Activated T-helper 17 cell treated with anti-CD3 and anti-CD28 coated beads, Interleukin-2, amount 50 U/mL, for 72 hours (primary cell): ENCODE measurements at places on chromosomes 4 and X. TPM values are rescaled to one million over a fixed set of nuclear protein-coding genes. Genes with fewer than 3 reads are reported as not detected.
A peak's percentile ranks its signal among the peaks of the same experiment; 100 is the strongest.

Gene TASL
- total RNA-seq, result 1.9 TPM

Gene NUDT11
- 2.2 TPM for total RNA-seq

Gene RASGEF1B
- 8.1 TPM for total RNA-seq

Gene BCLAF3
- 4.7 TPM for total RNA-seq

Gene CCDC149
- not detected for total RNA-seq

Gene FAM133A
- not detected for total RNA-seq

DNA sequence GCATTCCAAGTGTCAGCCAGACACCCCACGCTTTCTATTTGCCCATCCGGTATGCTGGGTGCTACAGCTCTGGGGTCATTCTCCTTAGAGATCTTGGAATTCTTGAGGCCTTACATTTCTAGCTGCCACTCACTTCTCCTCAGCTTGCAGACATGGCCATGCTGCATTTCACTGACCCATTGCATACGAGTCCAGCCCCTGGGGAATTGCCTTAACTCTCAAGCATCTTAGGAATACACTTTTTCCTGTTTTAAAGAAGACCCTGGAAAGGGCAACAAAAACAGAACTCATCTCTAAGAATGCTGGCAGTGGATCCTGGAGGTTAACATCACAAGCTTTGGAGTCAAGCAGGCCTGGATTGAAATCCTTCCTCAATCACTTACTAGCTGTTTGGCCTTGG lies 122.0 kb upstream of the LNX1 start:
- ATAC-seq, result no peak

DNA sequence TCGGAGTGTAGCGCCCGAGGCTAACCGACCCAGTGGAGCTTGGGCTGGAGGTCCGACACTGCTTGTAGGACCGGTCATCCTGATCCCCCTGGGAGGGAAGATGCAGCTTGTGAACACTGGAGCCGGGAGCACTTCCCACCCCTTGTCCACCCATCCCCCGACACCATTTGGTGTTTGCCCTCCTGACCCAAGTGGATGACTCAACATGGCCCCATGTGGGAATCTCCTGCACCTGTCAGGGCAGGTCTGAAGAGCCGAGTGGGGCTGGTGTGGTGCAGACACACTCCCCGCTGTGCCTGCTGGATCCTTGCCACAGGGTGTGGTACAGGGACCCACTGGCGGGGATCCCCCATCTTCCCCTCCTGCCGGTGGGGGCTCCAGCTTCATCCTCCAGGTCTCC lies 90.0 kb upstream of the AFAP1 start:
- no peak for ATAC-seq

- ATAC-seq, result no peak
These were observed 69.8 kb downstream of the FBXO8 start for GRCh38 chr4:174213731-174214100.

- ATAC-seq, result no peak
These were observed 15.8 kb upstream of the SYTL4 start for GRCh38 chrX:100747703-100748102.

- ATAC-seq, result no peak
These were observed 54.7 kb downstream of the SMARCAD1 start for GRCh38 chr4:94262163-94263016.

GRCh38 chrX:97494756-97495372 lies 611.2 kb downstream of the RPA4 start:
- peak; percentile 74 for ATAC-seq

DNA sequence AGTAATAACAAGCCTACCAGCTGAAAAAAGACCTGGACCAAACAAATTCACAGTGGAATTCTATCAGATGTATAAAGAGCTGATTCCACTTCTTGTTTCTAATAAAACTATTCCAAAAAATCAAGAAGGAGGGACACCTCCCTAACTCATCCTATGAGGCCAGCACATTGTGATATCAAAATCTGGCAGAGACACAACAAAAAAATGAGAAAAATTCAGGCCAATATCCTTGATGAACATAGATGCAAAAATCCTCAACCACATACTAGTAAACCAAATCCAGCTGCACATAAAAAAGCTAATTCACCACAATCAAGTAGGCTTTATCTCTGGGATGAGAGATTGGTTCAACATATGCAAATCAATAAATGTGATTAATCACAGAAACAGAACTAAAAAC lies 147.9 kb upstream of the NEIL3 start:
- no peak for ATAC-seq

DNA sequence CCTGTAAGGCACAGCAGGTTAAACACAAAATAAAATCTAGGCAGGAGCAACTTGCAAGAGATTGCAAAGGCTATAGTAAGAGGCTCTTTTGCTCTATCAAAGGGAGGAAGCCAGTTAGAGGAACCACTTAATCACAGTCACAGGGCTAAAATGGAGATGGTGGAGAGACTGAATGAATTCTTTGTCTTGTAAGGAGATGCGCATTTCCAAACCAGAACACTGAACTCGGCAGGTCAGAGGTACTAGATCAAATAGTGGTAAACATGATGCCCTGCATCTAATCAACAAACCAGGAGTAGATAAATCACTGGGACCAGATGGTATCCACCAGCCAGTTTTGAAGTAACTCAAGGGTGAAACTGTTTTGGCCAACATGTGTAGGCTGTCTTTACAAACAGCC lies 55.8 kb downstream of the GPC4 start:
- no peak for ATAC-seq

DNA sequence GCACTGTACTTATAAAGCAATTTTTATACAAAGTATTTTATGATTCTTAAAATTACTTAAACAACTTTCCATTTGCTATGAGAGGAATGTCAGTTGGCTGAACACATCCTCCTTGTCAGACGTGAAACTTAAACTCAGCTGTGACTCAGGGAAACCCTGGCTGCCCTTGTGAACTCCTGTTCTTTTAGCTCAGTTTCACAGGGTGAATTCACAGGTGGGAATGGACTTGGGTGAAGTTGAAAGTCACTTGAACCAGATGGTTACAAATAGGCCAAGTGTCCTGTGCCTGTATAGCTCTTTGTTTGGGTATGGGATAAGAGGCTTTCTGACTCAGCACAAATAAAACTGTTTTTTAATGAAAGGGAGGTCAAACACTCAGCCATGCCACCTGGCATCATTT lies 67.4 kb upstream of the FAM47B start:
- no peak for ATAC-seq
